ENCODE measurements at places on chromosomes 12 and 14.

GRCh38 chr12:61542551-61542950 is 717.7 kb upstream of the USP15 start:
- no peak for DNase-seq

- no peak for DNase-seq
These were observed 693.8 kb downstream of the BCL11B start for GRCh38 chr14:98578204-98578603.

DNA sequence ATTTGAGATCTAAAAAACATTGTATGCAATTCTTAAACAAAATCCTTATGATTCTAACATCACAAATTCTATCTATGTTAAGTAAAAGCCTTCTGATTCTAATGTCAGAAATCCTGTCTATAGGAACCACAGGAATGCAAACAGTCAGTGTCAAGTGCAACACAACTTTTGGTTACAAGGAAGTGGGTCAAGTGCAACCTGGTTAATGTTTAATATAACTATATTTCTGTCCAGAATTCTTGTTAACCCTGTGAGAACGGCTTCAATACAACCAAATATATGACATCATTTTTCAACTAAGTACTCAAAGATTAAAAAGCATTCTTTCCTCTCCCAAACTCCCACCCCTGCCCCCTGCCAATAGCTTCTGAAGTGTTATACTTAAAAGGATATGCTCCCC is 107.9 kb upstream of the PLEKHA5 start:
- DNase-seq = peak; percentile 76

- DNase-seq = no peak
These were observed 461.7 kb downstream of the GXYLT1 start for GRCh38 chr12:41683023-41683422.

DNA sequence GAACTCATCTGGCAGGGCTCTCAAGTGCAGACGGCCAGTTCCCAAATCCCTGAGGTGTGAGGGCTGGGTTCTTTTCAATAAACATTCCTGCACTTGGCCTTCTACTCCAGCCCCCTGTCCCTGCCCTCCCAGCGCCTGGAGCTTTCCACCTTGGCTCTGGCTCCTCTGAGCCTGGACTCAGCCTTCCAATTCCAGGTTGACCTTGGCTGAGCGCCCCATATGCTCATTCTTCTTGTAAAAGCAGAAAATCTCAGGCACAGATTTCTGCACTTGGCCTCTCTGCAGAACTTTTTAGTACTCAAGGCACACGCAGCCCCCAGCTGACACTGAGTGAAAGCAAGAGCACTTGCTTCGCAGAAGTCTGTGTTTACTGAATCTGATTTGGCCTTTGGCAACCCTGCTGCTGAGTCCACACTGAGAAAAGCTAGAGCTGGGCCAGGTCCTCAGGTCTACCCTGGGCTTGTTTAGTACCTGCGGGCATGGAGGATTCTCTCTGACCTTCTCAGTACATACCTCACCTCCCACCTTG is 222.7 kb downstream of the MSRB3 start:
- DNase-seq = no peak

DNA sequence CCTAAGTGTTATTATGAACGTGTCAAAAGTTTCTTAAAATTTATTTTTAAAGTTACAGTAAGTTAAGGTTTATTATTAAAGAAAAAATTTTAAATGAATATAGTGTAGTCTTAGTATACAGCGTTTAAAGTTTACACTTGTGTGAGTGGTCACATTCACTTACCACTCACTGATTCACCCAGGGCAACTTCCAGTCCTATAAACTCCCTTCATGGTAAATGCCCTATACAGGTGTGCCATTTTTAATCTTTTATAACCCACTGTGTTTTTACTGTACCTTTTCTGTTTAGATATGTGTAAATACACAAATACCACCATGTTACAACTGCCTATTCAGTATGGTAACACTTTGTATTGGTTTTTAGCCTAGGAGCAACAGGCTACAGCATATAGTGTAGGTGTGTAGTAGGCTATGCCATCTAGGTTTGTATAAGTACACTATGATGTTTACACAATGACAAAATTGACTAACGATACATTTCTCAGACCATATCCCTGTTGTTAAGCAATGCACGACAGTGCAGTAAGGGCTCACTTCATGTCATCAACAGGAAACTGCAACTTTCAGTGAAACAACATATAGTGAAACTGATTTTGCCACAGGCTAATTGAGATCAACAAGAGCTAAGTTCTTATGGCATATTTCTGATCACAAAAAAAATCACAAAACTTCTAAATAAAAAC is 112.0 kb upstream of the TMCC3 start:
- DNase-seq = peak; percentile 3

DNA sequence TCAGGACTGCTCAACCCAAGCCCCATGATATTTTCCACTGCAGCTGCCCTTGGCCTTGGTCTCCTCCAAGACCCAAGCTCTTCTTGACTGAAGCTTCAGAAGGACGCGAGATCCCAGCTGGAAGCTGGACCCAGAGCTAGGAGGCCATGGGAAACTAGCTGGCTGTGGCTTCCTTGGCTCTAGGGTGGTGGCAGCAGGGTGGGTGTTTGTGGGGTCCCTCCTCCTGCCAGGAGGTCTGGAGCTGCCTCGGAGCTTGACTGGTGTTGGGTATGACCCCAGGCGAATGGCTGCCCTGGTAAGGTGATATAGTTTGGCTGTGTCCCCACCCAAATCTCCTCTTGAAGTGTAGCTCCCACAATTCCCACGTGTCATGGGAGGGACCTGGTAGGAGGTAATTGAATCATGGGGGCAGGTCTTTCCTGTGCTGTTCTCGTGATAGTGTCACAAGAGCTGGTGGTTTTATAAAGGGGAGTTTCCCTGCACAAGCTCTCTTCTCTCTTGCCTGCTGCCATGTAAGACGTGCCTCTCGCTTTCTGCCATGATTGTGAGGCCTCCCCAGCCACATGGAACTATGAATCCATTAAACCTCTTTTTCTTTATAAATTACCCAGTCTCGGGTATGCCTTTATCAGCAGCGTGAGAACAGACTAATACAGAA is 51.4 kb downstream of the TRPV4 start:
- no peak for DNase-seq
